RPMI7951 (cell line): ENCODE measurements at places on chromosomes 11 and 22. TPM values are rescaled to one million over a fixed set of nuclear protein-coding genes. Genes with fewer than 3 reads are reported as not detected.

The RAG1 gene
- total RNA-seq = 0.48 and 0.68 TPM in 2 replicates

- no peak for DNase-seq
Observed at GRCh38 chr11:65919573-65920371, 546 bp downstream of the DRAP1 start.

DNA sequence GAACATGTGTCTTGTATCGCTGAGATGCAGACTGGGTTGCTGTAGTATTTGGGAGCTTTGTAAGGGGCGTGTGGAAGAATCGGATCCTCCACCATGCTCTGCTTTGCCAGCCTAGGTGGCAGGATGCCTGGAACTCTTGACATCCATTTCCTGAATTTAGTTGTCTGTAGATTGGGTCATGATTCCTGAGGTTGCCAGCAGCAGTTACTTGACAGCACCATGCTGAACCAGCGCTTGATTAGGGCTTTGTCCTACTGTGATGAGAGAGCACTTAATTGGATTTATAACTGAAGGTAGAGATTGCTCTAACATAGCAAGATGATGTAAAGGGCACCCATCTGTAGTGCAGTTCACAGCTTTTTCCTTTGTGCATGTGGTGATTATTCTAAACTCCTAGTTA lies 75.6 kb upstream of the HORMAD2 start:
- no peak for DNase-seq

The OR4D5 gene
- not detected in 2 replicates for total RNA-seq

GRCh38 chr11:85939099-85940015 lies 84.2 kb downstream of the CCDC83 start:
- DNase-seq = no peak

DNA sequence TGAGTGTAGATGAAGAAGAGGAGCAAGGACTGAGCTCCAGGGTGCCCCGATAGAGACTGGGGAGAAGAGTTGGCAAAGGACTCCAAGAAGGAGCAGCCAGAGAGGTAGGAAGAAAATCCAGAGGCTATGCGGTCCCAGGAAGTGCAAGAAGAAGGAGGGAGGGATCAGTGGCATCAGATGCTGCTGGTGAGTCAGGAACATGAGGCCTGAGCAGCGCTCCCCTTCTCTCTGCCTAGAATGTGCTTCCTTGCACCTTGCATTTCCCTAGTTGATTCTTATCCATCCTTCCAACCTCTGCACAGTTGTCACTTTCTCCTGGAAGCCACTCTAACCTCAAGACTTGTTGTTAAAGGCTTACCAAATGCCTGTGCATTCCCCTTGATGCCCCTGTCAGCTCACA lies 21.3 kb downstream of the KCNC1 start:
- no peak for DNase-seq

GRCh38 chr11:87114093-87114492 lies 76.4 kb downstream of the TMEM135 start:
- DNase-seq = no peak

The ESAM gene
- not detected in 2 replicates for total RNA-seq

DNA sequence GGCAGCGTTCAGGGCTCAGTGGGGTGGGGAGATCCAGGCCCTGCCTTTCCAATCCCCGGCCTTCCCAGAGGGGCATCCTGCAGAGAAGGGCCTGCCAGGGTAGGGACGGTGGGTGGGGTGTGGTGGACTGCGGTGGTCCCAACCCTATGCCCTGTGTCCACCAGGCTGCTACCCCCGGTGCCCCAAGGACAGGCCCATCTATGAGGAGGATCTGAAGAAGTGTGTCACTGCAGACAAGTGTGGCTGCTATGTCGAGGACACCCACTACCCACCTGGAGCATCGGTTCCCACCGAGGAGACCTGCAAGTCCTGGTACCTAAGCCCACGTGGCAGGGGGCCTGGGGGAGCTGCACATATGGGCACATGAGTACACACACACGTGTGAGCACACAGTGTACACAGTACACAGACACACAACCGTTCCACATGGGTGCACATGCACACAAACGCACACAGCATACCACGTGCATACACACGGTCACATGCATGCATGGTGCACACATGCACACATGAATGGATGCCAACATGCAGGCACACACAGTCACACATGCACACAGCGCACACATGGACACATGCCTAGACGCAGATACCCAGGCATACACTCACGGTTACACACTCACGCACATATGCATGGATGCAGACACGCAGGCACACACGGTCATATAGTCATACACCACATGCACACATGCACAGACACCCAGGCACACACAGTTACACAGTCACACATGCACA lies 16.1 kb downstream of the MUC2 start:
- DNase-seq = no peak

The SCUBE2 gene
- 0.36 and 0.88 TPM in 2 replicates for total RNA-seq

DNA sequence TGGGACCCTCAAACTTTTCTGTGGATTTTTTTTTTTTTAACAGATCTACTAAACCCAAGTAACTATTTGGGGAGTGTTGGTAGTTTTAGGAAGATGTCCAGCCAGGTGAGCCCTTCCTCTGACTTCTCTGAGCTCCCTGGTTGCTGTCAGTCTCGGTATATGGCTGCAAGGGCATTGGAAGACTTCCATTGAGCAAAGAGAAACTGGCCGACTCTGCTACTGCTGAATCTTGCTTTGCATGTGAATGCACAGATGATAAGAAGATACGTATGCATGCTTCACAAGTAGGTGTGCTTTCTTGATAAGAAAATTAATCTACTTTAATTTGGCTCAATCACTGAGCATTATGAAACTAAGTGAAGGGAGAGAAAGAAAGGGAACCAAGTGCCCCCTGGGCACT lies 51.1 kb downstream of the BARX2 start:
- no peak for DNase-seq

DNA sequence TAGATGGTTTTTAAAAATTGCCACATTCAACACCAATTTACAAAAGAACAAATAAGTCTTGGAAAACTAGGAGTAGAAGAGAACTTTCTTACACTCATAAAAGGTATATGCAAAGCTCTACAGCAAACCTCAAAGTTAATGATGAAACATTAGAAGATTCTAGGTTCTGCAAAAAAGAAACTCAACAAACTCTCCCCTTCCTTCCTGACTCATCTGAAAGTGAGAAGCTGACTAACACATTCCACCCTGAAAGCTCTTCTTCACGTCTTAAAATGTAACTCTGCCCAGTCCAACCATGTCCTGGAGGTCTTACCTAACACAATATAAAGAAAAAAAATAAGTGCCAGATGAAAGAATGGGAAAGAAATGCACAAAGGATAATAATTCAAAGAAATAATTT lies 218.9 kb upstream of the ISX start:
- peak; percentile 83 for DNase-seq

DNA sequence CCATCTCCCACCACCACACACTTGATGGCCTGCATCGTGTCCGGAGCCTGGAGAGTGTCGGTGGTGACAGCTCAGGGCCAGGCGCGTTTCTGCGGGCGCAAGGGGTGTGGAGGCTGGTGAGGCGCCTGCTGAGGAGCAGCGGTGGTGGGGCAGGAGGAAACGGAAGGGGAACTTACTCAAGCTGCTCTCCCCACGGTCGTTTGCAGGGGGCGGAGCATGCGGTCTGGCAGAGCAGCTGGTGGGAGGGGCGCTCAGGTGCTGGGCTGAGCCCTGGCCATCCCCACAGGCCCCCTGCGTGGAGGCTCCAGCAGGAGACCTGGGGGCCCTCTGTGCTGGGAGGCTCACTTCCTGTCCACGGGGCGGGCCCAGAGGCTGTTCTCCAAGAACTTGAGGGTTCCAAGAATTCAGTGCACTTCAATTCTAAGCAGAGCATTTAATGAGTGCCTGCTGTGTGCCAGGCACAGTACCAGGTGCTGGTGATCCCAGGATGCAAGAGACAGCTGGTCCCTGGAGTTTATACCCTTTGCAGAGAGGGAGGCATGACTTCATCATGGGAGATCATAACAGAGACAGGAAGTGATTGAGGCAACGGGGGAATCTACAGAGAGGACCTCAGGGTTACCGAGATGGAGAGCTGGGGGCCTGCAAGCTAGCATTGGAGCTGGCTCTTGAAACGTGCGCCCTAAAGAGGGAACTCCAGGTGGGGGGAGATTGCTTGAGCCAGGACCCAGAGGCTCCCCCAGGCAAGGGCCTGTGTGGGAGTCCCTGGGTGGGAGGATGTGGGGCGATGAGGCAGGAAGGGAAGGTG lies at the start of gene RAC2:
Gene RAC2, minus strand, starts transcription at position 156 of the 808 bp plus-strand sequence. Its CDS starts 121 bp downstream, at position 35.
- DNase-seq = peak; percentile 78

The NKAPD1 gene
- 20.9 and 22.5 TPM in 2 replicates for total RNA-seq

The KRTAP5-2 gene
- not detected in 2 replicates for total RNA-seq

DNA sequence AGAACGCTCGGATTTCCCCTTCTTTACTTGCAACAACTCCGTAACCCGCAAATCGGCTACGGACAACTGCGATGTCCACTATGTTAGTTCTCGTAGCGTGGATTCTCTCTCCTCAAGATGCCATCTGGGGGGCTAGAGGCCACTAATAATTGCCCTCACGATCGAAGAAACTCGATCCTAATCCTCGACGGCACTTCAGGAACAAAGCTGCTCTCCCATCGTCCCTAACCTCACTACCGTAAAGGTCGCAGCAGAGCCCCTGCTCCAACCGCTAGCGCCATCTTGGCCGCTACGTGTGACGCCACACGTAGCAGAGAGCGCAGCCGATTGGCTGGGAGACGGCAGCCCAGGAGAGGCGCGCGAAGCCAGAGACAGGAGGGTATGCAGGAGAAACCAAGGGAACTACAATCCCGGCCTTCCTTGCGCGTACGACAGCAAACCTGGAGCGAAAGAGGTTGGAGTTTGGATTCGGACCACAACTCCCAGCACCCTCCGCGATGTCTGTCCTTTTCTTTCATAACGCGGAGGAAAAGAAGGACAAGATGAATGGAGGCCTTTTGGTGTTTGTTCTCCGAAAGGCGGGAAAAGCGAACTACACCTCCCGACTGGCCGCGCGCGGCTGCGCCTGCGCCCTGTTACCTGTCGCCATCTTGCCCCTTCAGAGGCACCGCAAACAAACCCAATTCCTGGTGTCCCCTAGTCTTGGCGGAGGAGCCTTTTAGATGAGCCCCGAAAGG lies at the start of gene EMSY:
Gene EMSY, plus strand, starts transcription at position 635 of the 737 bp plus-strand sequence. CDS start 1,921 bp downstream, outside the sequence.
- DNase-seq = peak; percentile 99

The MAP4K2 gene
- 13.9 and 16.1 TPM in 2 replicates for total RNA-seq

The SSTR3 gene
- total RNA-seq = not detected in 2 replicates
